ENCODE measurements at places on chromosomes 12 and 14.
A peak's percentile ranks its signal among the peaks of the same experiment; 100 is the strongest.

DNA sequence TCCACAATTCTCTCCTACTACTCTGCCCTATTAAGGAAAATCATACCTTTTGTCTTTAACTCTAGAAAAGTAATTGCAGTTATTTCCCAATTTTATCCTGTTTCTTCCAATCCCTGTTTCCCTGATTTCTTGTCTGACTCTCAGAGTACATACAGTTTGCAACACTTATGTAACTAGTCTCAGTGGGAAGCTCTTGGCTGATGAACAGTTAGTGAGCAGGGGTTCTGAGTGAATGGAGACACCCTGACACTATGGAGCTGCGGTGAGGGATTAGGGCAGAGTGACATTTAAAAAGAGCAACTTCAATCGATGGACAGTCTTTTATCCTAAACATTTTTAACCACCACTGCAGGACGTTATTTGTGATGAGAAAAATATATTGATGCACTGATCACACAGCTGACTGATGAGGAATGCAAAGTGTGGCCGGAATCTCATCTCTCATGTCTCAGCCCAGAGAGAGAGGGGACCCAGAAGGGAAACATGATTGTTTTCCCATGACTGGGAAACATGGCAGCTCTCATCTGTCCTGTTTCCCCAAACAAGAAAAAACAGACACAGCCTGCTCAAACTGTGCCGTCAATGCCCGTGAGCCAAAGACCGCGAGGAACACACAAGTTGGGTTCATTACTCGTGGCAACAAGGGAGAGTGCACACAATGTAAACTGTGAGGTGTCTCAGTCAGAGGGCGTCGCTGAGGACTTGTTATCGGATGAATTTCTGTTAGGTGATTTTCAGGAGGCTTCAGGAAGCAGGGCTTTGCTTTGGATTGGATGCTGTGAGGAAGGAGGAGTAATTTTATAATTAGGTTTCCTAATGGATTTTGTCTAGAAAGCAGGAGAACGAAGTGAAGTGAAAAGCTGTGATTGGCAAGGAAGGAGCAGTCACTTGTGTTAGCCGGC lies 5.2 kb upstream of the SLC6A13 start:
- no peak for DNase-seq

- peak; percentile 64 for DNase-seq
Measured at GRCh38 chr14:41609704-41610183, 3.1 kb downstream of the LRFN5 start.

GRCh38 chr14:92917041-92917940 lies 5.7 kb upstream of the CHGA start:
- DNase-seq: no peak

GRCh38 chr14:68216957-68217356 lies 397.4 kb downstream of the RAD51B start:
- DNase-seq: no peak

DNA sequence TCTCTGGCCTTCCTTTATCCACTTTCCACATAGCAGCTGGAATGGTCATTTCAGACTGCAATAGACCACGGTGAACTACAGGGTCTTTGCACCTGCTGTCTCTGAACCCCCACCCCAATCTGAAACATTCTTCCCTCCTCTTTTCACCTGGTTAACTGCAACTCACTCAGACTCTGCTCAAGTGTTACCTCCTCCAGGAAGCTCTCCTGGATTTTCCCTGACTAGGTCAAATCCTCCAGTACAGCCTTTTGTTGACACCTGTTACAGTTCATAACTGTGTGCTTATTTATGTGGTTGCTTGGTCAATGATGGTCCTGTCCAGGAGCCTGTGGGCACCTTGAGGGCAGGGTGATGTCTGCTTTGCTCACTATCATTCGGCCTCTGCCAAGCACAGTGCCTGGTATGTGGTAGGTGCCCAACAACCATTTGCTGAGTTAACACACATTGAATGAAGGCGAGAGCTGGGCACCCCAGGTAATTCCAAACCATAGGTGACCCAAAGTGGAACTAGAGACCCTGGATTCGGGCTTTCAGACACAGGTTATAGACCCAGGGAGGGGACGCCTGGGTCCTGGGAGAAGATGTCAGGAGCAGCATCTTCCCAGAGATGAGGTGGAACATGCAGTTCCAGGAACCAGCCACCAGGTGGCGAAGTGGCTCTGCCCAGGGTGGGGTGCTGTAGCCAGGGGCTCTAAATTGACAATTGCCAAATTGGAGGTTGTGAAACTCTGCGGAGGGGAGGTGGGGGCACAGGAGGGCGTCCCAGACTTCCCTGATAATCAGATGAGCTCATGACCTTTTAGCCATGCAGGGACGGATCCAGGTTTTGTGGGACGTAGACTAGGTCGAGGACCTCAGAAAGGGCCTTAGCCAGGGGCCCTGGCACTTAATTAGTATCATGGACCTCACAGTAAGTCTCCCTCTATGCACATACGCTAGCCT lies 28.1 kb downstream of the TRPV4 start:
- no peak for DNase-seq

DNA sequence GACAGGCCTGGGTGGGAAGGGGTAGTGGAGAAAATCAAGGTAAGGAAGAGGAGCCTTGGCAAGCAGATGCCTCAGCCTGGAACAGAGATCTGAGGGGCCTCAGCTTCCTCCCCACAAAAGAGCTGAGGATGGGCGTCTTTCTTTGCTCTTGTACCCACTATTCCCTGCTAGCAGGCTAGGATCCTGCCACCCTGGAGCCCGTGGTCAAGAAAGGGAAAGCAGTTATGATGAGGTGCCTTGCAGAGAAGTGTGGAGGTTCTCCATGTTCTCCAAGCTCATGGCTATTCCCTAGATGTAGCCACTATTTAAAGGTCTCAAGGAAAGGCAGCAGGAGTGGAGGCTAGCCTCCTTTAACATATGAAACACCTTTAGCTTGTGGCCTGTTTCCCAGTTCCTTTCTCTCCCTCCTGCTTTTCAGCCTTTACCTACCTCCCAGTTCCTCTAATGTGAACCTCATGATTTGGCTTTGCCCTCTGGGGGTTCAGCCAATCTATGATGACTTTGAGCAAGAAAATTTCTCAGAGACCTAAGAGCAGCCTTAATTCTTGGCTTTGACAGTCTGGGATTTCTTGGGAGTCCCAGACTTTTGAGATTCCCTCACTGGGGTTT lies 1.1 kb downstream of the IKZF4 start:
- no peak for DNase-seq

DNA sequence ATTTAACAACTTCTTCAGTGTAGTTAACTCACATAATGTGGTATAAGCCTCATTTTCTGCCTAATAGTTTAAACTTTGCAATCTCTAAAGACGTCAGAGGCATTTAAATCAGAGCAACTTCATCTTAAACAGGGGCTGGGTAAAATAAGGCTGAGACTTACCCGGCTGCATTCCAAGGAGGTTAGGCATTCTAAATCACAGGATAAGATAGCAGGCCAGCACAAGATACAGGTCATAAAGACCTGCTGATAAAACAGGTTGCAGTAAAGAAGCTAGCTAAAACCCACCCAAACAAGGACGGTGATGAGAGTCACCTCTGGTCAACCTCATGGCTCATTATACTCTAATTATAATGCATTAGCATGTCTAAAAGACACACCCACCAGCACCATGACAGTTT lies 115.6 kb upstream of the PKP2 start:
- DNase-seq: no peak

GRCh38 chr12:104669851-104670337 lies 213.1 kb downstream of the CHST11 start:
- no peak for DNase-seq

DNA sequence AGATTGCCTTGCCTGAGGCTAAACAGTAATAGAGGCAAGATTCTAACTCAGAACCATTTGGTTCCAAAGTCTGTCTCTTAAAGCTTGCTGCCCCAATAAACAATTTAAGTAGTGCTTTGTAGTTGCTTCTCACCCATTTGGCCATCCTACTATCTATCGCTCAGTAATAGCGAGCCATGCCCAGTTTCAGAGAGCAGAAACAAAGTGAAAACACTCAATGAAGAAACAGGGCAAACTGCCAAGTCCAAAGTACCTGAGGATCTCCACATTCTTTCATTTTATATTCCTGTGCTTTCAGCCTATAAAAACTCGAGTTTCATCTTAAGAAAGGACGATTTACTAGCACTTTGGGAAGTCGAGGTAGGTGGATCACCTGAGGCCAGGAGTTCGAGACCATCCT lies 103.3 kb upstream of the BBS10 start:
- no peak for DNase-seq

GRCh38 chr14:102883089-102883541 lies 39.3 kb upstream of the AMN start:
- no peak for DNase-seq

DNA sequence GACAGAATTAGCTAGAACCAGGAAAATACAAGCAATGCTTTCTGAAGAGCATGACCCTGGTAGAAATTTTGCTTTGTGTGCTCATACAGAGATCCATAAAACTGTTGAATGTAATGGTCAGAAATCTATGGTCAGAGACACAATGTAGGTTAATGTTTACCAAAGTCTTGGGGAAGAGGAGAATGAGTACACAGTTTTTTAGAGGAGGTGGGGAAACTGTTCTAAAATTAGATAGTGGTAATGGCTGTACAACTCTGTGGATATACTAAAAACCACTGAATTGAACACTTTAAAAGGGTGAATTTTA lies 109.5 kb upstream of the ARHGAP5 start:
- no peak for DNase-seq

- no peak for DNase-seq
Measured at GRCh38 chr14:38143659-38144505, 63.8 kb upstream of the SSTR1 start.

DNA sequence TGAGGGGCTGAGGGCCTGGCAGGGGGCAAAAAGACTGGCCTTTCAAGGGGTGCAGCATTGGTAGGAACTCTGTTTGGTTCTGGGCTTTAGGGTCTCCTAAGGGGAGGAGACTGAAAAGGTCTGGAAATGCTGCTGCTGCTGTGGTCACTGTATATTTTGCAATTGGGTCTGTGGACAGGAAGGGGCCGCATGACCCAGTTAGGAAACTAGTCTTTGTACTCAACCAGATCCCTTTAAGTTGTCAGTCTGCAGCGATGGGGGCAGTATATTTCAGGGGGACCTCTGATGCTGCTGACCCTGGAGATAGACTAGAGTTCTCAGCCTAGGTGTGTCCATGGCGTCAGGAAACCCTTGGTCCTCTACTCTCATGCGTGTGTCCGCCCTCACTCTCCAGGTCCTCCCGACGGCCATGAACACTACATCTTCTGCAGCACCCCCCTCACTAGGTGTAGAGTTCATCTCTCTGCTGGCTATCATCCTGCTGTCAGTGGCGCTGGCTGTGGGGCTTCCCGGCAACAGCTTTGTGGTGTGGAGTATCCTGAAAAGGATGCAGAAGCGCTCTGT lies 4.0 kb downstream of the LTB4R start:
- no peak for DNase-seq

DNA sequence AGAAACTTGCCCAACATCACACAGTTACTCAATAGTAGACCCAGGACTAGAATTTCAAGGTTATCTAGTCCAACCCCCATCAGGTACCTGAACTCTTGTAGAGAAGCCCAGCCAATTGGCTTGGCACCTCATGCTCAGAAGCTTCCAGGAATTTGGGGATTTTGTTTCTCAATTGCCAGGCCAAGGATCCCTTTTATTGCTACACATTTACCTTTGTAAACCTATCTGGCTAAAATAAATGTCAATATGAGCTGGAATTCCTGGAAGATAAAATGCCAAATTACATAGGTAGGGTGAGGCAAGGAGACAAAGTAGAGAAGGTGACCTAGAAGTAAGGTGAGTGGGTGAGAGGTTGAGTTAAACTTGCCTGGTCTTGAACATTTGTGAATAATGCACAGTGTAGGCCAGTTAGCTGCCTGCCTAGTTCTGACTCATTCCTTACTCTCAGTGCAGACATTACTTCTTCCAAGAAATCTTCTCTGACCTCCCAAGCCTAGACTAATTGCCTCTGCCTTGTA lies 36.3 kb downstream of the SDR9C7 start:
- DNase-seq: no peak

GRCh38 chr12:126558810-126559209 lies 1493.6 kb downstream of the AACS start:
- DNase-seq: no peak

- DNase-seq: peak; percentile 36
Measured at GRCh38 chr12:32535288-32535999, 136.1 kb downstream of the FGD4 start.

GRCh38 chr12:51814311-51815088 lies 34.0 kb downstream of the FIGNL2 start:
- DNase-seq: peak; percentile 45

DNA sequence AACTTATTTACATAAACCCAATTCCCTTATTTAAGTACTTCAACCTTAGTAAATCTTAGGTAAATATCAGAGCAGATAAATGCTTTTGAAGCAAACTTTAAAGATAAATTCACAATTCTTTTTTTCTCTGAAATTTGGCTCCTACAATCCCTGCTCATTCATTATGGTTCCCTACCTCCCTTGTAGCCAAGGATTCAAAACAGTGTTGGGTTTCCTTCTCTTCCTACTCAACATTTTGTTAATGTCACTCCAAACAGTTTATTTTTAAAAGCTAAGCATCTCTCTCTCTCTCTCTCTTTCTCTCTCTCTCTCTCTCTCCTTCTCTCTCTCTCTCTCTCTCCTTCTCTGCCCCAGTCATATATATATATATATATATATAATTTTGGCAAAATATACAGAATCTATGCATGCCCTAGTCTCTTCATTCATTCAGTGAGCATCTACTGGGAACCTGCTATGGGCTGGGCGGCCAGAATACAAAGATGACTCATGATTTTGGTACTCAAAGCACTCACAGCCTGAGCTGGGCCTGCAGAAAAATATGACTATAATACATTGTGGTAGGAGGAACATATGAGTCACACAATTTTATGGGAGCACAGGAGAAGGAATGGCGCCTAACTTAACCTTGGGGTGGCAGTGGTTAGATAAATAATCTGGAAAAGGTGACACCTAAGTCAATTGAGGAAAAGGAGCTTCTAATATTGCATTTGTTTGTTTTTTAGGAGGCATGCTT lies 123.7 kb upstream of the DHRS4 start:
- DNase-seq: no peak

DNA sequence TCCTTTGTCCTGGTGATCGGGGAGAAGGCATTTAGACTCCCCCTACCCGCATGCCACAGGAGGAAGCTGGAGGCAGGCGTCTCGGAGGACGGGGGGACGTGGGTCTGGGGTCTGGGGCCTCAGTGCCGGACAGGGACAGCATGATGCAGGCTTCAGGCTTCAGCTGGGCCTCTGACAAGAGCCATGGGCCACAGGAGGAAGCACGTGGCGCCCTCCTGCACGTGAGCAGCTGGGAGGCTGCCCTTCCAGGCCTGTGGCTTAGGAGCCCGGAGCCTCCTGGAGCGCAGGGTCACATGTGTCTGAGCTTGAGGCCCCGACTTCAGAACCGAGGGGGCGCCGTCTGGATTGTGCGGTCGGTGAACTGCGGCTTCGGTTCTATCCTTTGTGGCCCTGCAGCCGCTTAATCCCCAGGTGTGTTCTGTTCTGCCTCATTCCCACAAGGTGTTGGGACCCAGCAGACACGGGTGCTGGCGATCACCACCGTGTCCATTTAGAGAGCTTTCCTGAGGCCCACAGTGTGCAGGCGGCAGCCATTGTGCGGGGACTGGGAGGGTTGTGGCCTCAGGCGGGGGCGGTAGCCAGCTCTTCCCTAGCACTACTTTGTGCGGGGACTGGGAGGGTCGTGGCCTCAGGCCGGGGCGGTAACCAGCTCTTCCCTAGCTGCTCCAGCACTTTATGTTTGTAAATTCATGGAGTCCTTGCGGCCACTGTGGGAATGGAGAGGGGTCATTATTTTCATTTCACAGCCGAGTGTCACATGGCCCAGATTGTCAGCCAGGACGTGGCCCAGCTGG lies 150.2 kb downstream of the ADGRD1 start:
- DNase-seq: peak; percentile 14

GRCh38 chr14:63686926-63687325 lies 40.9 kb downstream of the SGPP1 start:
- no peak for DNase-seq

GRCh38 chr14:82029038-82029437 lies 495.4 kb upstream of the SEL1L start:
- no peak for DNase-seq

GRCh38 chr14:61380984-61381383 lies 59.6 kb downstream of the PRKCH start:
- no peak for DNase-seq
